ENCODE measurements at places on chromosomes 7 and 10.

GRCh38 chr7:139958599-139959284 lies 104.0 kb downstream of the PARP12 start:
- DNase-seq: no peak

GRCh38 chr10:95567903-95568630 lies 6.9 kb upstream of the SORBS1 start:
- no peak for DNase-seq

GRCh38 chr10:82982110-82982608 lies 1107.2 kb downstream of the NRG3 start:
- no peak for DNase-seq

DNA sequence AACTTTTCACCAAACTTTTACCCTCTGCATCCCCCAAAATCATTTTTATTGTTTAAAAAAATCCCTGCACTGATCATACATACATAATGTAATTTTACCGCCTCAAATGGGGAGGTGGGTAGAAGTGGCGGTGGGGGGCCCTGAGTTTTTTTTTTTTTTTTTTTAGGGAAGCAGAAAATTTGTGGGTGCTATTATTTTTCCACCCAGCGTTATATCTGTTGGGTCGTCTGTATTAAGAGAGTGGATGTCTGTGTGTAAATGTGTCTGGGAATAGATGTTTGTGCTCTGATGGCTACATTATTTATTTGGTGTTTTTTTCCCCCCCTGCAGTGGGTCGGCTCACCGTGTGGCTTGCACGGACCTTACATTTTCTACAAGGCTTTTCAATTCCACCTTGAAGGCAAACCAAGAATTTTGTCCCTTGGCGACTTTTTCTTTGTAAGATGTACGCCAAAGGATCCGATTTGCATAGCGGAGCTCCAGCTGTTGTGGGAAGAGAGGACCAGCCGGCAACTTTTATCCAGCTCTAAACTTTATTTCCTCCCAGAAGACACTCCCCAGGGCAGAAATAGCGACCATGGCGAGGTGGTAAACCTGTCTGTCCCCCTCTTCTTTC lies 438 bp downstream of the ARID5B start:
- DNase-seq: no peak

Data from GM19239 (cell line).